ENCODE measurements at places on chromosomes 6 and 20.

DNA sequence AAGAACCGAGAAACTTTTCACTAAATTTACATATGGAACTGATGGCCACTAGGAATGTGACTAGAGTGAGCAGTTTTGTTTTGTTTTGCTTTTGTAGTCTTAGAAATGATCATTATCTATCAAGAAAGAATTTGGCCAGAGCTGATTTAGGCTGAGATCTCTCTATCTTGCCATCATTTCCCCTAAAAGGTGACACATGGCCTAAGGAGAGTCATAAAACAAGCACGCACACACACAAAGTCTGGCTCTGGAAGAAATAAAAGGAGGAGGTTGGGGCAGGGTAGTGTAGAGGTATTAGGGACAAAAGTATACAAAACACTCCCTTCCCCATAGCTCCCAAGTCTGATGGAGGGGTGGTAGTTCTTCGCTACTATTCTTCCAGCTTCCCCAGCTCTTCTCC lies 56.4 kb downstream of the RIPOR2 start:
- DNase-seq: no peak

- peak; percentile 8 for DNase-seq
These were observed 84.6 kb upstream of the BTN3A2 start for GRCh38 chr6:26280407-26280806.

DNA sequence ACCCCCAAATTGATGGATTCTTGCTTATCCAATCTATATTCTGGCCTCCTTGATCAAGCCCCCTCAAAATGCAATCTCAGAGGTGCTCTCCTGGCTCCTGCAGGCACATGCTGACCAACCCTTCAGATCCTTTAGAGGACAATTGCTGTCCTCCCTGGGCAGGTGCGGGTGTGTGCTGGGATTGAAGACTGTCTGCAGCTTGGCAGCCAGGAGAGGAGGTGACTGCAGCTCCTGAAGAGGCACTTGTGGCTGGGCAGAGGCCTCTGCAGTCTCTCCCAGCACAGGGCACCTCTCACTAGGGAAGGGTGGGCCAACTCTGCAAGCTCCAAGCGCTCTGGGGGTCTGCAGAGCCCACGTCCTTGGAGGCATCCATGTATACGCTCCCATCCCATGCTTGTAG lies 28.5 kb downstream of the SUMO4 start:
- DNase-seq: no peak

- DNase-seq: no peak
These were observed 483.5 kb downstream of the PRKN start for GRCh38 chr6:162244031-162244430.

GRCh38 chr20:46699651-46700359 lies 9.6 kb upstream of the SLC2A10 start:
- DNase-seq: no peak

DNA sequence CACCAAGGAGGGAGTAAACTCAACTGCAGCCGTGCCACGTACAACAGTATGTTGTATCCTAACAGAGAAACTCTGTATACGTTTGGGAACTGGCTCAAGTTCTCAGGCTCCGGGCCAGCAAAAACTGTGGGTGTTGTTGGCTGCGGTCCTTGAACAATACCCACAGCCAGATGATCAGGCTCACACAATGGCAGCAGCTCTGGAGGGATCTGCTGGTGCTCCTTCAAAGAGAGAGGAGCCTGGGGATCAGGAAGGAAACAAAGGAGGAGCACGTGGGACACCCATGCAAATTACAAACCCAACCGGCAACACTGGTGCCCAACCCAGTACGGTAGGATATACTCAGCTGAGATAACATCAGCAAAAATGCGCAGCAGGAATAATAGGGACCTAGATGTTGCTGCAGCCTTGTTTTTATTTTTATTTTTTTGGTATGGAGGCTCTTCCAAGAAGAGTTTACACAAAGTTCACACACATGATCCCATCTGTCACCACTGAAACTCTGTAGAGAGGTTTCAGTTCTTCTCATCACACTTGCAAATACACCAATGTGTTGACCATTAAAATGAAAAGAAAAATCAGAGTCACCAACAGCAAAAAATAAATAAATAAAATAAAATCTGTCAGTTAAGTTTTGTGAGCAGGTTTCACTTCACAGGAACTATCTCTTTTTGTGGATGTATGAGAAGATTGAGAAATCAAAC lies 41.2 kb upstream of the PDE10A start:
- peak; percentile 32 for DNase-seq
